ENCODE measurements at places on chromosomes 3 and 15.
A peak's percentile ranks its signal among the peaks of the same experiment; 100 is the strongest.

GRCh38 chr3:66019896-66020295, 18.8 kb downstream of the MAGI1 start:
- no peaks in the 10 kb centered on the region for H3K4me1 ChIP-seq
- H3K27ac ChIP-seq, result no peak overlapping the region
- no peak overlapping the region for H3K4me3 ChIP-seq
- no peak for DNase-seq
- peaks cover 2% of the 10 kb centered on the region for H3K27me3 ChIP-seq

- no peak for DNase-seq
- no peaks in the 10 kb centered on the region for H3K4me1 ChIP-seq
- no peak overlapping the region for H3K27ac ChIP-seq
- no peak overlapping the region for H3K4me3 ChIP-seq
- H3K36me3 ChIP-seq, result no peaks in the 10 kb centered on the region
Observed at GRCh38 chr3:14334936-14335335, 67.5 kb upstream of the SLC6A6 start.

- H3K27ac ChIP-seq, result no peak overlapping the region
- peak; percentile 53 for DNase-seq
- H3K4me1 ChIP-seq, result peaks cover 20% of the 10 kb centered on the region
- peaks cover 2% of the 10 kb centered on the region for H3K36me3 ChIP-seq
Observed at GRCh38 chr15:77059786-77060361, 11.0 kb downstream of the TSPAN3 start.

DNA sequence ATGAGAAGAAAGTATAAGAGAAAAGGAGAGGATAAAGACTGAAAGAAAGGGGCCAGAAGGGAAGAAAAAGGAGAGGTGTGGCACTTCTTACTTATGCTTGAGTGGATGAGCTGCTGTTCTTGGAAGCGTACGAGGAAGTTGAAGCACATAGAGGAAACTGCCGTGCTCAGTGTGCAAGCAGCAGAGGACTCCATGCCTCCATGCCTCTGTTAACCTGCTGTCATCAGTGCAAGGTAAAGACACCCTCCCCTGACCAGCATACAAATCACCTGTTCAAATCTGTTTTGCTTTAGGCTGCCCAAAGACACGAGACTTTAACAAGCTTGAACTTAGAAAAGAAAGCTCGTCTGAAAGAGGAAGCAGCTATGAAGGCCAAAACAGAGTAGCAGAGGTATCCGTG, 6.4 kb downstream of the WDR5B start:
- H3K4me1 ChIP-seq, result peaks cover 21% of the 10 kb centered on the region
- peak overlapping the region; percentile 1 for H3K27ac ChIP-seq
- peaks cover 72% of the 10 kb centered on the region for H3K36me3 ChIP-seq
- no peak overlapping the region for H3K4me3 ChIP-seq
- H3K27me3 ChIP-seq, result no peaks in the 10 kb centered on the region
